ENCODE measurements at places on chromosomes 13 and 19. TPM values are rescaled to one million over a fixed set of nuclear protein-coding genes. Genes with fewer than 3 reads are reported as not detected.
A peak's percentile ranks its signal among the peaks of the same experiment; 100 is the strongest.

- DNase-seq, result no peak
Observed at GRCh38 chr13:46810440-46810839, 13.5 kb upstream of the ESD start.

DNA sequence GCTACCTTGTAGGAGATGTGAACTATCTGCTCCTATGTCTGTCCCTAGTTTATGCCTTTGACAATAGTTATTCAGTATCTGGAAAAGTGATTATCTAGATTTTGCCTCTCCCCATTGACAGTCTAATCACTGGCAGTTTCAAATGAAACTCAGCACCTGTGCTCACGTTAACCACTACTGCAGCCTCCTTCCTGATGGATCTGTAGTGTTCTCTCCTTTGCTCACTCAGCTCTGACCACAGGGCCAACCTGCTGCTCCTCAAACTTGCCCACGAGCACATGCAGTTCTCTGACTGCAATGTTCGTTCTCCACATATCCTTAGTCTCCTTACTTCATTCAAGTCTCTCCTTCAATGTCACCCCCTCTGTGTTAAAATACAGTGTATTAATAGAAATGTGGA lies 230.1 kb downstream of the NHLRC3 start:
- no peak for DNase-seq

GRCh38 chr13:79900356-79900755 lies 419.4 kb downstream of the NDFIP2 start:
- DNase-seq, result no peak

GRCh38 chr19:13556552-13556951 lies 50.3 kb upstream of the CACNA1A start:
- no peak for DNase-seq

GRCh38 chr13:28582892-28583240 lies 76.1 kb upstream of the POMP start:
- no peak for DNase-seq

GRCh38 chr13:33168321-33168960 lies 117.1 kb downstream of the STARD13 start:
- no peak for DNase-seq

DNA sequence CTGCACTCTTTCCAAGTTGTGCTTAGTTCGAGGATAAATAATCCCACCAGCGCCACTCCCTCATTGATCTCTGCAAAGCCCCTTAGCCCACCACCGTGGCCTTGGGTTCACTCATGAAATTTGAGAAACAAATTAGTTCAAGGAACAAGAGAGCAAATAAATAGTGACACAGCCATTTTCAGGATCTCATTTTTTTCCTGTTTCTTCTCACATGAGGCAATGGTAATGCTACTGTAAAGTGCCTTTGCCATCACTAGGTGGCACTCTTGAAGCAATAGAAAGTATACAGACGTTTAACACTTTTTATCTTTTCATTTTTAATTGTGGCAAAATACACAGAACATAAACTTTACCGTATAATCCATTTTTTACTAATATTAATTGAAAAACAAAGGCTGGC lies 76.8 kb upstream of the ZNF835 start:
- DNase-seq, result no peak

The EDNRB gene
- total RNA-seq, result 0.10 TPM

The FOXA3 gene
- total RNA-seq, result 1.0 TPM

The TMEM145 gene
- total RNA-seq, result 24.7 TPM

The NAPSA gene
- total RNA-seq, result 0.88 TPM

The CEACAM6 gene
- total RNA-seq, result 0.20 TPM

DNA sequence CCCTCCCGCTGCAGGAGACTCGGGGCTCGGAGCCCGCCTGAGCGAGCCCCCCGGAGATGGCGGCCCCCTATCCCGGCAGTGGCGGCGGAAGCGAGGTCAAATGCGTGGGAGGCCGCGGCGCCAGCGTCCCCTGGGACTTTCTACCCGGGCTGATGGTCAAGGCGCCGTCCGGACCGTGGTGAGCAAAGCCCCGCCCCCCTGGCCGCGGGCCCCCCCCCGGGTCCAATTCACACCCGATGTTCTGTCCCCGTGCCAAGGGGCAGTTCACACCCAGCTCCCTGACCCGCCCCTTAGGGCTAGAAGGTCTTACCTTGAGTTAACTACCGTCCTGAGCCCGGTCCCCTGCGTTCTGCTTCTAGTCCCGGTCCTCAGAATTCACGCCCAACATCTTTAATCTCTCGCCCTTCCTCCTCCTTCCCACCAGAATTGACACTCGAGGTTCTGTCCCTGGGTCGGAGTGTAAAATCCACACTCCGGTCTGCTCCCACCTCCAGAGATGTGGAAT lies 1.4 kb downstream of the NPAS1 start:
- peak; percentile 44 for DNase-seq

GRCh38 chr13:19059016-19059780 lies 122.4 kb downstream of the TUBA3C start:
- DNase-seq, result no peak

DNA sequence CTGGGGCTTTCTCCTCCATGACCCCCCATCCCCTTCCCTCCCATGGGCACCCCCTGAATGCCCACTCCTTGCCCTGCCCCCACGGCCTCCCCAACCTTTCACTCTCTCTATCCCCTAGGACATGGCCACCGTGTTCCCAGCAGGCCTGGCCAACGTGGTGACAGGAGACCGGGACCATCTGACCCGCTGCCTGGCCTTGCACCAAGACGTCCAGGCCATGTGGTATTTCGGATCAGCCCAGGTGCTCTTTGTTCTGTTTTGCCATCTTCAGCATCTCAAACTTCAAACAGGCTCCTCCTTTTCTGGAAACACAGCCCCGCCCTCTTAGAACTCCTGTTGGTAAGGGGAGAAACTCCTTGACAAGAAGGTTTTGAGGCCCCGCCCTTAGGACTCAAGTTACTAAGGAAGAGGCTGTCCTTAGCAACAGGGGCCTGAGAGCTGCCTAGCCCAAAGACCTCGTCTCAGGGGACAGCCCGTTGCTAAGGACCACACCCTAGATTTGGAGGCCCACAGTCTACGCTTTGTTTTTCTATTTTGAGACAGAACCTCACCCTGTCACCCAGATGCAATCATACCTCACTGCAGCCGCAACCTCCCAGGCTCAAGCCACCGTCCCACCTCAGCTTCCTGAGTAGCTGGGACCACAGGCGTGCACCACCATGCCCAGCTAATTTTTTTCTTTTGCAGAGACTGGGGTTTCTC lies 5.1 kb upstream of the FLT3LG start:
- DNase-seq, result peak; percentile 80

- no peak for DNase-seq
Observed at GRCh38 chr13:108962654-108963053, 333.2 kb downstream of the MYO16 start.

- no peak for DNase-seq
Observed at GRCh38 chr19:46885411-46885810, 24.6 kb downstream of the ARHGAP35 start.

The CDX2 gene
- total RNA-seq, result 1.1 TPM

DNA sequence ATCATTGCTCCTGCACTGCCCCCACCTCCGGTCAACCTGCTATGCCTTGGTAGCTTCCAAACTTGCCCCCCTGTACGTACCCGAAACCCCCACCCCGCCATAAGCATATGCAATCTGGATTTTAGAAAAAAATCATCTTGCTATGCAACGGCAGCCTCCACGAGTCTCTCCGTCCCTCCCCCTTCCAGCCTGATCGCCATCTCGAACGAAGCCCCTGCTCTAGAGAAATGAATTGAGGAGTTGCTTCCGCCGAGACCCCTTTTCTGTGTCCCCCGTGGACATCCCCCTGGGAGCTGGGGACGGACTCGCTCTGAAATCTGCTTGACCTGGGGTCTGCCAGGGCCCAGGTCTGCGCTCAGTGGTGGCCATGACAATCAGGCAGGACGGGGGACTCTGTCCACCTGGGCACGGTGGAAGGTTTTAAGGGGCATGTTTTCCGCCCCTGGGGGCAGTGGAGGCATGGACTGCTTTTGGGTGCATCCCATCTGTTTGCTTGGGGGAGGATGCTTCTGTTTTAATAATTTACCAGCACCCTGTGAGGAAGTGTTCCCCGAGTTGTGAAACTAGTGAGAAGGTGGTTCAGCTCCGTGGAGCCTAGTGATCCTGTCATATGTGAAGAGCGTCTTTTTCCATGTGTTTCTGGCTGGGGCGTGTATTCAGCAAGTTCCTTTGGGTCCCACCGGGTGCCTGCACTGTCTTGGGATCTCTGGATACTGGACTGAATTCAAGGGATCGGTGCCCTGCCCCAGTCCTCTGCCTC lies 1.0 kb downstream of the KDM4B start:
- peak; percentile 60 for DNase-seq

- DNase-seq, result no peak
Observed at GRCh38 chr19:30546332-30546731, 174.1 kb downstream of the ZNF536 start.

DNA sequence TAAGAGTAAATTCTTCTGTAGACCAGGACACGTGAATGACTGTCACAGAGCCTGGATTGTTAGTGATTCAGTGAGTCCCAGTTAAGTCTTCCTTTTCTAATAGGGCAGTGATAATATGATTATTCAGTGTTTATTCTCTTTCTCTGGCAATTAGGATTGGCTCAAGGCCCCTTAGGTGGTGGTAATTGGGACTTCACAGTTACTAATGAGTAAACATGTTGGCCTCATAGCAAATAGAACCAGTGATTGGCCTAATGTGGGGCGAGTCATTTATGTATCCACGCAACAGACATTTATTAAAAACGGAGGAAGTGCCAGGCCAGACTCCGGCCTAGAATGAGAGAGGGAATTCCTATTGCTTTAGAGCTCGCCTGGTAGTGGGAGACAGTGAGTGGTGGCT lies 72.4 kb downstream of the SHISA2 start:
- no peak for DNase-seq

DNA sequence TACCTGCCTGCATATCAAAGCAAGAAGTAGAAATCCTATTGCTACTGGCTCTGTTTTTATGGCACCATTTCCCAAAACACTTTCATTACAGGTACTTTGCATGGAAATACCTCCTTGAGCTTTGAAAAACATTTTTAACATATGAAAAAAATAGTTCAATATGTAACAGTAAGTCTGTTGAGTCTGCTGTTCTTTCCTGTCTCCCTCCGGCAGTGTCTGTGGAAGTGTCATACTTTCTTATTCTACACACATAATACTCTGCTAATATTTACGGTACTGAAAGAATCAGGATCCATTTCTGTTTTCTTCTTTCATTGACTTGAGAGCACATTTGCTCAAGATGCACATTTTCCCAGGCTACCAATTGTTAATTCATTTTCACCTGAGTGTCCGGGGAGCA lies 8.2 kb upstream of the SERTM1 start:
- no peak for DNase-seq

GRCh38 chr13:30870049-30870884 lies 35.8 kb upstream of the MEDAG start:
- peak; percentile 62 for DNase-seq

- DNase-seq, result no peak
Observed at GRCh38 chr19:3710265-3710812, 2.2 kb downstream of the TJP3 start.

The HPN gene
- total RNA-seq, result 0.29 TPM

The TMEM150B gene
- not detected for total RNA-seq
